Type B pancreatic cell (in vitro differentiated cells): ENCODE measurements at places on chromosomes 5 and 9. TPM values are rescaled to one million over a fixed set of nuclear protein-coding genes. Genes with fewer than 3 reads are reported as not detected.
A peak's percentile ranks its signal among the peaks of the same experiment; 100 is the strongest.

RAI14 gene
- 83.1 and 102 TPM in 2 replicates for total RNA-seq

DAB2 gene
- 24.2 and 91.6 TPM in 2 replicates for total RNA-seq

SH3PXD2B gene
- total RNA-seq, result 38.4 and 52.3 TPM in 2 replicates

RGS7BP gene
- total RNA-seq, result 1.5 and 2.0 TPM in 2 replicates

GRCh38 chr9:9257999-9258498, 1354.8 kb downstream of the PTPRD start:
- no peak overlapping the region for H3K27ac ChIP-seq
- no peaks in the 10 kb centered on the region for H3K36me3 ChIP-seq
- no peak overlapping the region for H3K4me3 ChIP-seq
- peaks cover 14% of the 10 kb centered on the region for H3K27me3 ChIP-seq
- H3K4me1 ChIP-seq, result no peaks in the 10 kb centered on the region

DNA sequence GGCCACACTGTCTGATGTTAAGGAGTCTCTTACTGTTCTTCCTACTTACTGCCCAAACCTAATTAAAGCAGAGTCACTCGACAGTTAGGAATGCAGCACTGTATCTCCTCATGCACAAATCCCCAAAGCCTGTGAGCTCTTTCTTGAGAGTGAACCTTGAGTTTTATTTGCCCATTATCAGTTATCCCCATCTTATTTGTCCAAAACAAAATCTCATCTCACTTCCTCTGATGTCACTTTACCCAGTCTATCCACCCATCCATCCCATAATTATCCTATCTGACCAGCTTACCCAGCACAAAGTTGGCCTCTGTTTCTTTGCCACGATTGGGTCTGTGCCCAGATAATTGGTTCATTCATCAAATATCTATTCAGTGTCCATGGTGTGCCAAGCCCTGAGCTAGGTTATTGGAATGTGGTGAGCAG, 250.8 kb downstream of the SLIT3 start:
- DNase-seq, result no peak
- peaks cover 7% of the 10 kb centered on the region for H3K36me3 ChIP-seq
- H3K27me3 ChIP-seq, result no peaks in the 10 kb centered on the region
- H3K27ac ChIP-seq, result no peak overlapping the region

- no peak for DNase-seq
- peaks cover 4% of the 10 kb centered on the region for H3K4me1 ChIP-seq
- H3K36me3 ChIP-seq, result no peaks in the 10 kb centered on the region
These were observed 192.4 kb downstream of the ACTL7B start for GRCh38 chr9:108663422-108663821.

DNA sequence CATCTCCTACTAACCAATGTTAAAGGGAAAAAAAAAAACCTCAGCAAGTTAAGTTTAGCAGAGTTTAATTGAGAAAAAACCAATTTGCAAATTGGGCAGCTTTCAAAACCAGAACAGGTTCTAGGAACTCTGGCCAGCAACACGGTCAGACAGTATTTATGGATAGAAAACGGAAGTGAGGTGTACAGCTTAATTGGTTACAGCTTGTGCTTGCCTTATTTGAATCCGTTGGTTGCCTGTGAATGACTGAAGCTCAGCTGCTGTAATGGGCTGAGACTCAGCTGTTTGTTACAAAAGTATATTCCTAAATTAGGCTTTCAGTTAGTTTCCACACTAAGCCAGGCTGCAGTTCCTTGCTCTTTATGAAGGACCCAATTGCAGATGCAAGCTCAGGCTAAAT, 217.0 kb downstream of the SREK1 start:
- peaks cover 17% of the 10 kb centered on the region for H3K27me3 ChIP-seq
- H3K4me3 ChIP-seq, result no peak overlapping the region
- H3K27ac ChIP-seq, result no peak overlapping the region
- no peak for DNase-seq
- H3K4me1 ChIP-seq, result no peaks in the 10 kb centered on the region
- H3K36me3 ChIP-seq, result no peaks in the 10 kb centered on the region

- DNase-seq, result no peak
- H3K27ac ChIP-seq, result no peak overlapping the region
- peaks cover 73% of the 10 kb centered on the region for H3K36me3 ChIP-seq
These were observed 115.2 kb downstream of the CPLANE1 start for GRCh38 chr5:37133939-37134338.

DNA sequence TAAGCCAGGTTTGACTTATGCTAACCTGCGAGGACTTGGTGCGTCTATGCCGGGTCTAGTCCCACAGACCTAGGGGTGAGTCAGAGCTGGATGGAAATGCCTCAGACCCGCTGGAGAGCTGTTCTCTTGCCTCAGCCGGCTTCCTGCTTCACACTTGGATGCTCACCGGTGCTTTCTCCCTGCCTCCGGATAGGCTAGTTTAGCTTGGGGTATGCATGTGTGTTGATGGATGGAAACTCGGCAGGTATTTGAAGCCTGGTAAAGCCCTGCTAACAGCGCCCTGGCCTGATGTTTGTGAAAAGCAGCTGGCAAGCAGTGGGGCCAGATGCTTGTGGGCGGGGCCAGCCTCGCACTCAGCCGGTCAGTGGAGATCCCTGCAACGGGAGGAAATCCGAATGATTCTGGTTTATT, 29.3 kb downstream of the PRRC2B start:
- no peak for DNase-seq
- peaks cover 7% of the 10 kb centered on the region for H3K36me3 ChIP-seq
- H3K4me3 ChIP-seq, result peak overlapping the region; percentile 68
- peak overlapping the region; percentile 84 for H3K27ac ChIP-seq
- peaks cover 46% of the 10 kb centered on the region for H3K4me1 ChIP-seq
